ENCODE measurements at places on chromosomes 6 and 20.

- no peak for DNase-seq
Measured at GRCh38 chr20:58762120-58762519, 69.5 kb downstream of the NPEPL1 start.

- peak; percentile 19 for DNase-seq
Measured at GRCh38 chr20:46122071-46122470, 4.0 kb downstream of the CD40 start.

GRCh38 chr6:100719883-100720682 lies 161.0 kb downstream of the ASCC3 start:
- DNase-seq = peak; percentile 37

GRCh38 chr20:64222291-64222735 lies 33.2 kb upstream of the PCMTD2 start:
- peak; percentile 53 for DNase-seq

DNA sequence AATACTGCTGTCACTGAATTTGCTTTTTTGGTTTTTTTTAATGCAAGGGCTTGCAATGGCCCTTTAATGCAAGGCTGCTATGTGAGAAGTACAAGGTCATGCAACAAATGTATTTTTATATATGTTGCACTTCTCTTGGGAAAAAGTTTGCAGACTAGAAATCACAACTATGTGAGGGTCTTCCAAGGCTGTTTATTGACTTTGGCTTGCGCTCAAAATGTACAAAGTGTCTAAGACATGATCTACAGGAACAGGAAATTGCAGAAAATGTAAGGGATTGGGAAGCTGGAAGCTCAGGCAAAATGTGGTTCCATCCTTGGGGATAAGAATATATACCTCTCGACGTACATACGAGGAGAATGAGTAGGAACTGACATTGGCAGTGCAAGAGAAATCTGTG lies 92.2 kb upstream of the F13A1 start:
- no peak for DNase-seq

DNA sequence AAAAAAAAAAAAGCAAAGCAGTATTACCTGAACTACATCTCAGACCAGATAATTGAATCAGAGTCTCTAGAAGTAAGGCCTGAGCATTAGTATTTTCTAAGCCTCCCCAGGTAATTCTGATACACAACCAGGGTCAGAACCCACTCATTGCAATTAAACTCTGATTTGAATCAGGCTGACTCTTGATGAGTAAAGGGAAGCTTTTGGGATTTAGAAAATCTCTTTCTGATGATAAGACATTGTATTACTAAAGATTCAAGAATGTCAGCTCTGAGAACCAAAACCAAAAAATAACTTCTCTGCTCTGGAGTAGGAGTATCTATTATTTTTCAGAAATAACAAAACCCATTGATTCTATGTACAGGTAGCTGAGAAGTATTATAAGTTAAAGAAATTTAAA lies 100.1 kb upstream of the COL21A1 start:
- DNase-seq = peak; percentile 65

GRCh38 chr6:3438190-3439167 lies 18.4 kb downstream of the SLC22A23 start:
- no peak for DNase-seq

GRCh38 chr6:70415660-70416059 lies 2.4 kb downstream of the FAM135A start:
- no peak for DNase-seq

GRCh38 chr6:113414511-113414910 lies 442.6 kb upstream of the MARCKS start:
- peak; percentile 89 for DNase-seq

GRCh38 chr6:71048320-71049164 lies 91.7 kb upstream of the B3GAT2 start:
- DNase-seq = no peak

DNA sequence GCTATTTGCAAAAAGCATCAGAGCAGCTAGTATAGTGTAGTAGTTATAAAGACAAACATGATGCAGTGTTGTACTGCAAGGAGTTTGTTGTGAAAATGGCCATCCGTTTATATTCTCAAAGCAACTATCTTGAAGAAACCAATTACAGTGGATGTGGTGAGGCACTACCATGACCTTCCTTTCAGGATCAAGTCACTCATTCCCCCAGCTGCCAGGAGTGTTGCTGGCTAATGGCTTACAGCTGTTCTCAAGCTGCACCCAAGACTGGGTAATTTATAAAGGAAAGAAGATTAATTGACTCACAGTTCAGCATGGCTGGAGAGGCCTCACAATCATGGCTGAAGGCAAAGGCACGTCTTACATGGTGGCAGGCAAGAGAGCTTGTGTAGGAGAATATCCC lies 29.0 kb downstream of the ADGRF4 start:
- no peak for DNase-seq

GRCh38 chr6:38184585-38185080 lies 365.1 kb downstream of the ZFAND3 start:
- no peak for DNase-seq

DNA sequence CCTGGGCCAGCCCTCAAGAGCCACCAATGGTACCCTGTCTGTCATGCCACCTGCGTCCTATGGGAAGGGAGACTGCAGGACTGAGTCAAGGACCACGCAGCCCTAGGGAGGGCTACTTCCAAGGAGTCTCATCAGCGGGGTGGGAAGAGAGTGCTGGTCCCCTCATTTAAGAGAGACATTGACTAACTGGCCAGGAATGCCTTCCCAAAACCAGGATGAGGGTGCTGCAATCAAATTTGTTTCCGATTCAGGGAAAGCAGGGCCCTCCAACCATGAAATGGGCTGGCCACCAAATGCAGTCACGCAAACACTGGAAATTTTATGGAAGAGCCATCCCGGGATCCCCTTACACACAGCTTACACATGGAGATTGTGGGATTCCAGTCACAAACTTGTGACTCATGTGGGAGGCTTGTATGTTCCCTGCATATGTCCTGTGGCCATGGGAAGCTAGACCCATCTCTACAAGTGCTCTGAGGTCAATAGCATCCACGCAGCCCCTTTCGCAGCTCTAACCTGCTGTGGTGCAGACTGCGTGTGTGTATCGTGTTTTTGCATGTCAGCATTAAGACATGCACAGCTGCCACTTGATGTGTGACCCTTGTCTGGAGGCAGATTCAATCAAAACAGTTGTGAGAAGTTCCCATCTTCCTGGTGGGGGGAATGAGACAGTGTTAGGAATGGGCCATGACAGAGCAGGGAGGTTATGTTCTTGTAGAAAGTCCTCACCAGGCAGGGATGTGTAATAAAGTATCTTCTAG lies 53.0 kb upstream of the CST7 start:
- DNase-seq = no peak

DNA sequence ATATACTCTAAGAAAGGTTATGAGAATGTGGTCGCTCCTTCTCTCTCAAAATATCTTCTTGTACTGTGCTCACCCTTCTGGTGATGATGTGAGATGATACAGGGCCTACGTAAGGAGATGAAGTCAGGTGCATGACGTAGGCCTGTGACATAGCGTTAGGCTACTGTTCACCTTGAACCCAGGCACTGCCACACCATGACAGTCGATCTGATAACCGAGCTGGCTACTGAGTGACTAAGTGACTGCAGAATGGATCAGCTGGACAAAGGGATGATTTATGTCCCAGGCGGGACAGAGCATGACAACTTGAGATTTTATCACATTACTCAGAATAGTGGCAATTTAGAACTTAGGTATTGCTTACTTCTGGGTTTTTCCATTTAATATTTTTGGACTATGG lies 11.2 kb downstream of the SLC24A3 start:
- DNase-seq = no peak

DNA sequence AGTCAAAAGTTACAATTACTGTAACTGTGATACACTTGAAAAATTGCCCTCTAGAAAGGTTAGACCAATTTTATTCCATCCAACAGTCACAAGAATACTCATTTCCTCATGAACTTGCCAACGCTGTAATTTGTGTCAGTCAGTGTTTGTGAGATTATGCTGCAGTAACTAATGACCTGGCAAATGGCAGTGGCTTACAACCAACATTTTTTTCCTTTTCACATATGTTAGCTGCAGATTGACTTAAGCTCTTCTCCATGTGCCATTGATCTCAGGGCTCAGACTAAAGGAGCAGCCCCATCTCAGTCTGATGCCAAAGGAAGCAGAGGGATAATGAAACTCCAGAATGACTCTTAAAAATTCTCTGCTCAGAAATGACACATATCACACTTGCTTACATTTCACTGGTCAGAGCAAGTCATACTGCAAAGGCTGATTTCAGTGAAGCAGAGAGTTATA lies 92.3 kb upstream of the ELOVL5 start:
- no peak for DNase-seq

DNA sequence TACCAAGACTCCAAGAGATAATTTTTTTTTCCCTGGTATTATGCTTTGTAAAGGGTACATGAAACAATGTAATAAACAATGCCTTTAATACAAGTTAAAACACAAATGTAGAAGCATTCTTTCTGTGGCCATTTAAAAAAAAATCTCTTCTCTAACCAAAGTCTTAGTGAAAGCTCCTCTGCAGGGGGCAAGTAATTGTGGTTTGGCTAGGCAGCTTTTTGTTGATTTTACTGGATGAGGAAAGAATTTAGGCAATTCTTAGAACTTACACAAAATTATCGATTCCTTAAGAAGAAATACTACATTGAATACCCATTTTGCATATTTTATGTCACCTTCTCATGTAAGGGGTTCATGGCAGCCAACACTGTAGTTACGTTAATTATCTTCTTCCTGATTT lies 12.4 kb downstream of the TFB1M start:
- no peak for DNase-seq

DNA sequence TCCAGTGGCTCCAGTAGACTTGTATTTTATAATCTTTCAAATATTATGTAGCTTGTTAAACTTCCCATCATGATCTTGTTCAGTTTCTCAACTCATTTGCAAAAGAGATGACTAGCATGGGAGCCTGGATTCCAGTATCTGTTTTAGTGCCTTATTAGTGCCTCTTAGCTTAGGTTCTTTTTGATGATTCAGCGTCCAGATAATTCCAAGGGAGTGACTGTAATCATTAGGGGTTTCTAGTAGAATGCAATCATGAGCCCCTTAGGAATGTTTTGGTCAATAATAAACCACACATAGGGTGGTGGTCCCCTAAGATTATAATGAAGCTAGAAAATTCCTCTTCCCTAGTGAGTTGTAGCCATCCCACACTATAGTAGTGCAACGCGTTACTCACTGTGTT lies 7.0 kb downstream of the CD2AP start:
- DNase-seq = peak; percentile 82

DNA sequence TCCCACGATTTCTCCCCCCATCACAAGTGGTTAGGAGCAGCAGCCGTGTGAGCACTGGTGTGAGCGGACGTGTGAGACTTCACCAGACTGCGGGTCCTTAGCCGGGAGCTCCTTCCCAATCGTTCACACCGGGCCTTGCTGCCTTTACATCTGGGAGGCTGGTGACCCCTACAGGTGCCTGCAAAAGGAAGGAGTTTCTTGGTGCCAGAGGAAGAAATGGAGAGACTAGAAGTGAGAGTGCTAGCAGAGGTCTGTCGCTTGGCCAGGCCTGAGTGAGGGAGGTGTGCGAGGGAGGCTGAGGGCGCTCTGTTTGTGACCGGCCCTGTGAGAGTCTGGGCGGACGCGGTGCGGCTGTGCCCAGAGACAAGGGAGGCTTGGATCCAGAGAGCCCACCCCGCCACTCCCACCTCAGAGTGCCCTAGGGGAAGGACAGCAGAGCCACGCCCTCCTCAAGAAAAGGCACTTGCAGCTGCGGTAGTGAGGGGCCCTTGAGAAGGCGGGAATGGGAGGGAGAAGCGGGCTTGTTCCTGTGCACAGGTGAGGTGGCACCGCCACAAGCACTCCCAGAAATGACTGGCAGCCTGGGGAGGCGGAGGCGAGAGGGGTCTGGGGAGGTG lies 10.0 kb upstream of the ARMC2 start:
- DNase-seq = no peak

DNA sequence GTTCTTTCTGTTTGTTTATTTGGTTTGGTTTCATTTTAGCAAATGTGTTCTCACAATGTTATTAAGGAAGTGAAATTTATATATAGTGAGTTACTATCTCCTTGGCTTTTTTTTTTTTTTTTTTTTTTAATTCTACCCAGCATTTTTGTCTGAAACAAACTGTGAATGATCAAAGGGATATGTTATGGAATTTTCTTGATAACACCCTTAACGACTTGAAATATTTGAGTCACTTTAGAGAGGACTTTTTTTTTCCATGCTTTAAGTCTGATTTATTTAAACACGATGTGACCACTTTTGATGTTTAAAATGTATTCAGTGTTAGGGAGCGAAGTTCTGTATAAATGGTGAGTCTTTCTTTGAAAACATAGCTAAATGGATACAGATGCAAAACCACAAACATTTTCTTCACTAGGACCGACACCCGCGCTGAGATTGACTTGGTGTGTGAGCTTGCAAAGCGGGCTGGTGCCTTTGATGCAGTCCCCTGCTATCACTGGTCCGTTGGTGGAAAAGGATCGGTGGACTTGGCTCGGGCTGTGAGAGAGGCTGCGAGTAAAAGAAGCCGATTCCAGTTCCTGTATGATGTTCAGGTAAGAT lies 149.7 kb downstream of the MTHFD1L start:
- DNase-seq = no peak

- no peak for DNase-seq
Measured at GRCh38 chr20:4683261-4683660, 38.4 kb upstream of the PRND start.

GRCh38 chr6:84379142-84379541 lies 151.7 kb upstream of the CEP162 start:
- DNase-seq = no peak

DNA sequence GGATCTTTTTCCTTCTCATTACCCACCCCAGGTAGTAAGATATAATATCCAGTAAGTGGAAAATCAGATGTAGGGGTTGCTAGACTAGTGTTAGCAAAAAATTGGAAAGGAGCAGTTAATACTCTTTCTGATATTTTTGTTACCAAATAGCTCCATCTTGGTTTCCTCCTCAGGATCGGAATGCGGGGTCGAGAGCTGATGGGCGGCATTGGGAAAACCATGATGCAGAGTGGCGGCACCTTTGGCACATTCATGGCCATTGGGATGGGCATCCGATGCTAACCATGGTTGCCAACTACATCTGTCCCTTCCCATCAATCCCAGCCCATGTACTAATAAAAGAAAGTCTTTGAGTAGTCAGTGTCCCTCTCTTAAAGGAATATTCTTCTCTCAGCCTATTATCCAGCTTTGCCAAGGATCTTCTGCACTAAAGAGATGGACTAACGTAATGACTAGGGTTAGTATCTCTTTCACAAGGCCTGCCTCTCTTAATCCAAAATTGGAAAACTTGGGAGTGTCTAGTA lies 1.5 kb downstream of the ROMO1 start:
- no peak for DNase-seq

- DNase-seq = no peak
Measured at GRCh38 chr6:18154507-18155149, at the start of gene TPMT. TPMT (minus strand) TSS chr6:18155077; CDS start chr6:18149127, 5,950 bp downstream.

- DNase-seq = no peak
Measured at GRCh38 chr6:158868890-158869825, 50.0 kb upstream of the EZR start.

DNA sequence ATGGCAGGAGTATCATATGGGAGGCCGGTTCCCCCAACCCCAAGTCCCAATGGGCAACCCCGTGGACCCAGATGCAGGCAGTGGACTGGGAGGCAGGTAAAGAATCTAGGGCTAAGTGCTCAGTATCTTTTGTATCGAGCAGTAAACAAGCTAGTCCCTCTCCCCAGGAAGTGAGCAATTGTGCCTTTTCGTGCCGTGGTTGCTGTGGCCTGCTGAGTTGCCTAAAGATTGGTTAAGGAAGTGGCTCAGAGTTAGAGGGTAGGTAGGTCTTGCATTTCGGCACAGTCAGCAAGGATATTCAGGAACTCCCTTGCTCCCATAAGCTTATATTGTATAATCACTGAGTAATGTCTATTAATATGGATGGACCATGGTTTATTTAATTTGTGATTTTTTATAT lies 1.3 kb upstream of the DNAH8 start:
- DNase-seq = no peak
